ENCODE measurements at places on chromosomes 16 and 17.

- no peak for DNase-seq
These were observed 4.2 kb downstream of the SMPD3 start for GRCh38 chr16:68444056-68444657.

- DNase-seq, result no peak
These were observed 174.6 kb upstream of the CDH13 start for GRCh38 chr16:82452004-82452756.

GRCh38 chr16:5541356-5541755, 443.8 kb upstream of the EEF2KMT start:
- no peak for DNase-seq

- no peak for DNase-seq
These were observed 65.5 kb downstream of the PLD6 start for GRCh38 chr17:17140590-17140980.
